Activated T-cell treated with anti-CD3 and anti-CD28 coated beads, Interleukin-2, amount 50 U/mL, for 24 hours (primary cell): ENCODE measurements at places on chromosomes 2 and 18.

DNA sequence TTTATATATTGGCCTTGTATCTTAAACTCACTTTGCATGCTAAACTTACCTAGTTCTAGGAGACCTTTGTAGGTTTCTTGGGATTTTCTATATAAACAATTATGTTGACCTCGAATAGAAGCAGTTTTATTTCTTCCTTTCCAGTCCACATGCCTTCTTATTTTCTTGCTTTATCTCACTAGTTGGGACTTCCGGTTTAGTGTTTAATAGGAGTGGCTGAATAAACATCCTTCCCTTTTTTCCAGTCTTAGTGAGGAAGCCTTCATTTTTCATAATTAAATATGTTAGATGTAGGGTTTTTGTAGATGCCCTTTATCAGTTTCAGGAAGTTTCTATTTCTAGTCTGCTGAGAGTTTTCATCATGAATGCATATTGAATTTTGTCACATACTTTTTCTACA, 347.3 kb upstream of the HNRNPA3 start:
- DNase-seq = no peak

GRCh38 chr2:166792808-166793207, 95.5 kb upstream of the XIRP2 start:
- no peak for DNase-seq

- DNase-seq = no peak
Measured at GRCh38 chr2:75256485-75256884, 57.2 kb upstream of the TACR1 start.

DNA sequence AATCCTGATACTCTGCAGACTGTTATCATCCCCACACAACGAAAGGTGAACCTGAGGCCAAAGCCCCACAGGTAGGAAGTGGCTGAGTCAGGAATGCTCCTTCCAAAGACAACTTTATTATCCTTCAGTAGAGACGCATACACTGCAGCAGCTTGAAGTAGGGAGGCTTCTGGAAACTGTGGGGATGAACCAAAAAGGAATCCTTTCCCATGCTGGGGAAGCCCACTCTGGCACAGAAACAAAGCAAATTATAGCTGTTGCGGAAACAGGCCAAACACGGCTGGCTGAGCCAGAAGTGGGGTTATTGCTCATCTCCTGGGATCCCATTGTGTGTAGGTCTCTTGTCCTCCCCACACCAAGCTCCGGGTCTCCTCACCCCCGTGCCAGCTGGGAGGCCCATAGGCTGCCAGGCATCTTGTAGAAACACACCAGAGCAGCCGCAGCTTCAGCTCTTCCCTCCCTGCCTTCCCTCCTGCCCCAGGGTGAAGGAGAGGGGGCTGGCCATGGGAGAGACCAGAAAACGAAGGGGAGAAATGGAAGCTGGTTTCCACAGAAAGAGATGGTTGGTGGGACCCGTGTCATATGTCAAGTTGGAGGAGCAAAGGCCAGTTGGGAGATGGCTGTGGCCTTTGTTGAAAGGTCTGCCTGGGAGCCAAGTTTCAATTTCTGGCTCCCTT, 176.9 kb upstream of the NABP1 start:
- no peak for DNase-seq

- DNase-seq = no peak
Measured at GRCh38 chr2:114543236-114543766, 100.9 kb downstream of the DPP10 start.

DNA sequence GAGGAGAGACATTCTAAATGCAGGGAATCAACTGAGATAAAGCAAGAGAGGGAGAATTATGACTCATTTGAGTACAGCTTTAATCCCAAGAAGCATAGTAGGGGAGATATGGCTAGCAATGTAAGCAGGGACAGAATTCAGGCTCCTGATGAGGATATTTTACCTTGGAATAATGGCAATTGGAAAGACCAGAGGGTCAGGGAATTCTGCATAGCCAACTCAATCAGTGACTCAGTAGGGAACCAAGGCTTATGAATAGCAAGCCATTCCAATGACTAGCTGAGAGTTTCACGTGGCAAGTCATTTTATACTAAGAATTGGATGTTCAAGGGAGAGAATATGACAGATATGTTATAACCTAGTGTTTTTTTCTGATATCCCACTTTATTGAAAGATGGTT, 563.8 kb upstream of the NETO1 start:
- no peak for DNase-seq

- no peak for DNase-seq
Measured at GRCh38 chr2:48161628-48162027, 255.3 kb upstream of the FBXO11 start.

GRCh38 chr2:203532957-203533658, 2.0 kb downstream of the RAPH1 start:
- DNase-seq = no peak

GRCh38 chr18:76459687-76460350, 35.2 kb downstream of the ZNF516 start:
- no peak for DNase-seq

- DNase-seq = no peak
Measured at GRCh38 chr2:19028587-19029375, 329.6 kb downstream of the OSR1 start.

DNA sequence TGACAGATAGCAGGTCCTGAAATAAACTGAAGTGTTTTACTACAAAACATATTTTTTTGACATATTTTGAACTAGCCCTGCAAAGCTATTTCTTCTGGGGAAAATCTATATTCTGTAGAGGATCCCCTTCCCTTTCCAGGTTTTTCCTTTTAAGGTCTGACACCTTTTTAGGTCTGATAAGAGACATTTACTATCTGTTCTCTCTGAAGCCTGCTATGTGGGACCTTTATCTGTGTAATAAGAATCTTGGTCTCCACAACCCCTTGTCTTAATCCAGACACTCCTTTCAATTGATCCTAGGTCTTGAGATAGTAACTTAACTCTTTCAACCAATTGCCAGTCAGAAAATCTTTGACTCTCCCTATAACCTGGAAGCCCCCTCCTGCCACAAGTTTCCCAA, 5.5 kb upstream of the PDK1 start:
- DNase-seq = no peak

DNA sequence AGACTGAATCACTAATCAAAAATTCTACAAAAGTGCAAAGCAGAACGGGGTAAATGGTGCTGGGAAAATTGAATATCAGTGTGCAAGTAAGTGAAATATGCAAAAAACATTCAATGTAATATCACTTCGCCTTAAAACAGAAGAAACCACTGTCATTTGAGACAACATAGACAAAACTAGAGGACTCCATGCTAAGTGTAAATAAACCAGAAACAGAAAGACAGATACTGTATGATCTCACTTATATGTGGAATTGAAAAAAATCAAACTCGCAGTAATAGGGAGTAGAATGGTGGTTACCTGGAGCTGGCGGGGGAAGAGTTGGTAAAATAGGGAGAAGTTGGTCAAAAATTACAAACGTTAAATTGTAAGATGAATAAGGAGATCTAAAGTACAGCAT, 1420.0 kb upstream of the CDH2 start:
- no peak for DNase-seq

DNA sequence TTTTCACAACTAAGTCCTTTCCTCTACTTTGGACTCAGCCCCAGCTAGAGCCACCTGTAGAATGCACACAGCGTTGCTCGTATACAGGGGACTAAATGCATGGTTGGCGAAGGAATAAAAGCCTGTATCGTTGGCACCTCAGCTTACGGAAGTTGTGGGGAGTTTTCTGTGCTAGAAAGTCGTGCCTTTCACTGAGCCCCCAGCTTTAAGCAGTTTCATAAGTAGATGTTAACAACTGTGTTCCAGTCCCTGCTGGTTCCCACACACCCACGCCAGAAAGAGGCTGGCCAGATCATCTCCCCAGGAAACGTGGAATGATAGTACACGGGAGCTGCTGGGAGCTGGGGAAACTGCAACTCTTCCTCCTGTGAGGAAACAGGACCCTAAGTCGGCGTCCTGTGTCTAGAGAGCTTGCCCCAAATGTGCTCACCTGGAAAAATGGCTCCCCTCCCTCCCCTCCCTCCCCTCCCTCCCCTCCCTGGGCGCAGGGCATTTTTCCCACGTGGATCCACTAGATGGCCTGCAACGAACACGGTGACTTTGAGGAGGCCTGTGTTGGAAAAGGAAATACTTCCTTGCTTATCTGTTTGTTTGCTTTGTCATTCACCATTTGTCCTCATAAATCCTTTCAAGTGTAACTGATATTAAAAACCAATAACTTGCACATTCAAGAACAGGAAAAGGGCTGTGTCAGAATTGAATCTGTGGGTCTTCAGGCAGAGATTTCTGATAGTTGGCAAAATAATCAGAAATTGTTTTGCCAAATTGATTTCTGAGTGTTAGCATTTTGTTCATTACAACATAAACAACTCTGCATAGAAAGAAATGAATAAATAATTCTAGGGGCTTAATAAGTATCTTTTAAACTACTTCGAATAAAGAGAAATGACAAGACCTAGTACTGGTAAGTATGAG, 43.9 kb upstream of the RFX8 start:
- no peak for DNase-seq

DNA sequence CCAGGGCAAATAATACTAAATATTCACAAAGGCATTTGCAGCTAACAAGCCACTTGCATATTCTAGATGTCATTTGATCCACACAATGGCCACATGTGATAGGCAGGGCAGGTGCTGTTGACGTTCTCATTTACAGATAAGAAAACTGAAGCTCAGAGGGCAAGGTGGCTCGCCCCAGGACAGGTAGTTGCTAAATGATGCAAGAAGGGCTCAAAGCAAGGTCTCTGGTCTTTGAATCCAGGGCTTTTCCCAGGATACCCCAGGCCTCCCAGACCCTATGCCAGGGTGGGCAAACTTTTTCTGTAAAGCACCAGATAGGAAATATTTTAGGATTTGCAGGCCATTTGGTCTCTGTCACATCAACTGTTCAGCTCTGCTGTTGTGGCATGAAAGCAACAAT, 35.1 kb downstream of the LOXHD1 start:
- DNase-seq = no peak

DNA sequence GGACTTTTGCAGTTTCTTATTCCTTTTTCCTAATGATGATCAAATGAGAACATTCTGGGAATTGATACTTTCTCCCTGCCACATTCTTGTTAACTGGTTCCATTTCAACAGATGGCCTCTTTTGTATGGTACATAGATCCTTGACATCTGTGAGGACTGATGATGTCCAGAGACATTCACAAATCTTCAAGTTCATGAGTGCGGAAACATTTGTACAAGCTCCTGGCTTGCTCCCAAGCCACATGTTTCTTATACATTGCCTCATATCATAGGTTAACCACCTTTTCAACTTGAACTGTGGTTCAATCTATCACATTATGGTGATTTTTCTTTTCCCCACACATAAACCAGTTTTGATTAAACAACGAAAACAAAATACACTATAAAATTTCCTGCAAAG, 267.3 kb downstream of the CLIP4 start:
- no peak for DNase-seq

DNA sequence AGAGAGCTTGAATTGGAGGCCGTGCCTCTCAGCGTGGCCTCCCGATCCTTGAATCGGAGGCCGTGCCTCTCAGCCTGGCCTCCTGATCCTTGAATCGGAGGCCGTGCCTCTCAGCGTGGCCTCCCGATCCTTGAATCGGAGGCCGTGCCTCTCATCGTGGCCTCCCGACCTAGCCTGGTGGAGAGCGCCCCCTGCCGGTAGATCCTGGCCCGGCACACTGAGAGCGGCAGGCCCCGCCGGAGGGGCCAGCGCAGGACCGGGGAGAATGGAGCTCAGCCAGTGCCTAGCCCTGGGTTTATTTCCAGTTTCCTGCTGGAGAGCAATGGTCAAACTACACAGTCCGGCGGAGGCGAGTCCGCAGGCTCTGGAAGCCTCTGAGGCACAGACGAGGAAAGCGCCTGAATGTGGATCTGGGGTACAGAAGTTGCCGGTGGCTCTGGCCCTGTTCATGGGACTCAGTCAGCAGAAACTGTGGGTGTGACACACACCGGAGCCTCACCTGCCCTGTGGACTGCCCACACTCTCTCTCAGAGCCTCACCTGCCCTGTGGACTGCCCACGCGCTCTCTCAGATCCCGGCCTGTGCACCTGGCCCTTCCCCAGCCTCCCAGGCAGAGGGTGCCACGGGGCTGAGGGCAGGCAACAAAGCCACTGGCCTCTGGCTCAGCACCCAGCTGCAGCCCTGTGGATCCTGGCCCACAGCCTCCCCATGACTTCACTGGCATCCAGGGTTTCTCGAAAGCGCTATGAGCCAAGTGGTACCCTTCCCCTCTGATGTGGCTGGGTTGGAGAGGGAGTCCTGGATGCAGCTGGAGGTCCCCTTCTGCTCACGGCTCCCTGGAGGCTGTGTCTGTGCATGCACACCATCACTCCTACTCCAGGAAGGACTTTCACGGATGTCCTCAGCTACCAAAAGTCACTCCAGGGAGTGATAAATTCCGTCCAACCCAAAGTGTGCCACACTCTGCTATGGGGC, 1.5 kb downstream of the IL36B start:
- no peak for DNase-seq

DNA sequence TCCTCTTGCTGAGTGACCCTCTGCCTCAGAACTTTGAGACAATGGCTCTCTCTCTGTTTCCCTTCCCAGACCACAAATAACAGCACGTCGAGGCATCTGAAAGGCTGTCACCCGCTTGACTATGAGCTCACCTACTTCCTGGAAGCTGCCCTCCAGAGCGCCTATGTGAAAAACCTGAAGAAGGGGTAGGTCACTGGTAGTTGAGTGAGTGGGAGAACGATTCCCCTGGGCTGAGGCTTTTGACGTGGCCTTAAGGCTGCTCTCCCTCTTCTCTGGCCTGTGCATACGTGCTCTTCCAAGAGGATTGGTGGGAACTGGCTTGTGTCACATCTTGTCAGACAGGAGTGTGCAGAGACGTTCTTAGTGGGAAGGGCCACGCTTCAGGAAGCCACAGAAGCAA, 63.1 kb upstream of the MCFD2 start:
- no peak for DNase-seq

- peak; percentile 61 for DNase-seq
Measured at GRCh38 chr2:97740590-97741182, 27.3 kb downstream of the ZAP70 start.
